ENCODE measurements at places on chromosomes 6 and 20. TPM values are rescaled to one million over a fixed set of nuclear protein-coding genes. Genes with fewer than 3 reads are reported as not detected.

Gene MCM3
- 91.9 TPM for total RNA-seq

Gene TEAD3
- total RNA-seq, result 0.27 TPM

Gene COL9A3
- 0.19 TPM for total RNA-seq

Gene SLC22A7
- not detected for total RNA-seq

Gene BPI
- total RNA-seq, result not detected

Gene LY6G5C
- 1.1 TPM for total RNA-seq

Gene TFAP2A
- total RNA-seq, result 0.09 TPM

Gene MMP24
- 0.63 TPM for total RNA-seq

Gene AFDN
- 127 TPM for total RNA-seq

Gene NKX2-2
- total RNA-seq, result not detected

Gene HIVEP1
- 9.5 TPM for total RNA-seq

Gene LAMA2
- total RNA-seq, result 25.0 TPM

Gene EPHA7
- total RNA-seq, result 0.09 TPM

Gene TREML4
- not detected for total RNA-seq
